Chondrocyte (in vitro differentiated cells): ENCODE measurements at places on chromosomes 4 and X. TPM values are rescaled to one million over a fixed set of nuclear protein-coding genes. Genes with fewer than 3 reads are reported as not detected.

BEND2 gene
- not detected in 3 replicates for total RNA-seq

RNF150 gene
- total RNA-seq: 12.8 to 28.7 TPM (median 14.8 TPM) in 3 replicates

RPS6KA6 gene
- total RNA-seq: 2.4 to 2.7 TPM (median 2.5 TPM) in 3 replicates

SH3RF1 gene
- total RNA-seq: 21.8 to 28.1 TPM (median 25.2 TPM) in 3 replicates

HSD17B13 gene
- not detected in 3 replicates for total RNA-seq

NUP62CL gene
- not detected in 3 replicates for total RNA-seq

NPFFR2 gene
- total RNA-seq: not detected in 3 replicates

SUPT20HL1 gene
- not detected in 3 replicates for total RNA-seq

KIAA1210 gene
- not detected in 3 replicates for total RNA-seq

XAGE2 gene
- not detected in 3 replicates for total RNA-seq

MSANTD1 gene
- total RNA-seq: 0.55 to 1.7 TPM (median 0.64 TPM) in 3 replicates

MAGEB6B gene
- not detected in 3 replicates for total RNA-seq

GRCh38 chr4:20698382-20698781 lies 1.9 kb upstream of the PACRGL start:
- DNase-seq: no peak

DNA sequence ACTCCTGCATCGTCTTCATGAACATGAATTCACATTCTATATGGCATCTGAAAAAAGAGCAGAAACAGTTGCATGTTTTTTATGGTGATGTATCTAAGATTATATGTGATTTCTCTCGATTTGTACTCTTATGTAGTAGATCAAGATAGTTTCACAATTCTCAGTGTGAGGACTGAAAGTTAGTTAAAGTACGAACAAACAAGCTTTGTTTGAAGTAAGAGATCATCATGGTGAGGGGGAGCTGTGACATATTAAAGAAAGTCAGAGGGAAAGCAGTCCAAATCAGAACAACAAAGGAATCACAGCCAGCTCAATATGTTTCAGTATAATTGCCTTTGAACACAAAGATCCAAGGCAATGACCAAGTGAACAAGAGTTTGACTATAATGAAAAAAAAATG lies 1140.6 kb downstream of the SH3BGRL start:
- DNase-seq: no peak

DNA sequence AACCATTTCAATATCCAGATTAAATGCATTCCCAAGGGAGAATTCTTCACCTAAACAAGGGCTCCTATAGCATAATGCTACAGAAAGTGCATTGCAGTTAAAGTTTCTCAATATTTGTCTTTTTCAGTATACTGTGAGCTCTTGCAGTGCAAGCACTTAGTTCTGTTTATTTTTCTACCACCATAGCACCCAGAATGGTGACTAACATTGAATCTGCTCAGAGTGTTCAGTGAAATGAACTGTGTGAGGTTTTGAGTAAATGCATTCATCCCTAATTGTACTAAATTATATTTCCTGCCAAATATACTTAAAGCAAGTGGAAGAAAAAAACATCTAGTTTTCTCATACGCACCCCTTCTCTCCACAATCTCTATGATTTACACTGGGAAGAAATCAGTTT lies 383.9 kb downstream of the PCDH7 start:
- DNase-seq: no peak

GRCh38 chr4:119211867-119212233 lies 663 bp upstream of the USP53 start:
- DNase-seq: no peak

DNA sequence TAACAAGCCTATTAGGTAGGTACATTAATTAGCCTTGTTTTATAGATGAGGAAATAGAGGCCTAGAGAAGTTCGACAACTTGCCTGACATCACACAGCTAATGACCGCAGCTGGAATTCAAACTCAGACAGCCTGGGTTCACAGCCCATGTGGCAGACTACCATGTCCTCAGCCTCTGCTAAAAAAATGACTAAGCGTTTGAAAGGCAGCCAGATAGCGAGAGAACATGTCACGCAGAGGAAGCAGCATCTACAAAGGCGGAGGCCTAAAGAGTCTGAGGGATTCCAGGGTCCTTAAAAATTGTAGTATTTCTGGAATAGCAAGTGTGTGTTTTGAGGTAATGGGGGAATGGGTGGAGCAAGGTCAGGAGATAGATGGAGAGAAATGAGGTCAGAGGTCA lies 33.2 kb upstream of the BMP15 start:
- DNase-seq: no peak

DNA sequence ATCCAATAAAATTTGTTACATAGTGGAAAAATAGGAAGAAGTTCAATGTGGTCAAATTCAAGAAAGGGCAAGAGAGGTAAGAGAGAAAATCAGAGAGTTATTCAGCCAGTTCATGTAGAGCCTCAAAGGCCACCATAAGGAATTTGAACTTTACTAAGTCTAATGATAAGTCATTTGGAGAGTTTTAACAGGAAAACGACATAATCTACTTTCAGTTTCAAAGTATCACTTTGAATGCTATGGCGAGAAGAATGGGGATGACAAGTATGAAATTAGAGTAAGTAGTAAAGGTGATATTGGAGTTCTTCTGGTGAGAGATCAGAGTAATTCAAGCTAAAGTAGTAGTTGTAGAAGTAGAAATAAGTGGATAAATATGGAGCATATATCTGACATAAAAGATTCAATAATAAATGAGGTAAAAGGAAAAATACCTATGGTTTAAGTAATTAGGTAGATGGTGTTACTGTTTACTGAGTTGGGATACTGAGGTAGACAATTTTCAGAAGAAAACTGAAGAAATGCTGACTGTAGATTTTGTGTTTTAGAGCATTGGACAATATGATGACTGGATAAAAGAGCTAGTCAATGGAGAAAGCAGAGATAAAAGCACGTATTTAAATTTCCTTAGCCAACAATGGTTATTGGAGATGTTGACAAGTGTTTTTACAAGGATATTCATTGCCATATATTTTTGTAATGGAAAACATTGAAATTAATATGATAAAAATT lies 331.7 kb upstream of the ADGRL3 start:
- no peak for DNase-seq

GRCh38 chrX:103517246-103517645 lies 2.0 kb downstream of the RAB40A start:
- no peak for DNase-seq

GRCh38 chr4:81137446-81137845 lies 77.6 kb downstream of the PRKG2 start:
- DNase-seq: no peak

GRCh38 chr4:17112292-17112659 lies 213.8 kb upstream of the LDB2 start:
- no peak for DNase-seq

- no peak for DNase-seq
Observed at GRCh38 chr4:14177987-14178386, 550.5 kb upstream of the BOD1L1 start.

GRCh38 chrX:17005712-17006368 lies 59.4 kb downstream of the REPS2 start:
- DNase-seq: no peak

- no peak for DNase-seq
Observed at GRCh38 chr4:153531000-153531358, 64.8 kb downstream of the TMEM131L start.

DNA sequence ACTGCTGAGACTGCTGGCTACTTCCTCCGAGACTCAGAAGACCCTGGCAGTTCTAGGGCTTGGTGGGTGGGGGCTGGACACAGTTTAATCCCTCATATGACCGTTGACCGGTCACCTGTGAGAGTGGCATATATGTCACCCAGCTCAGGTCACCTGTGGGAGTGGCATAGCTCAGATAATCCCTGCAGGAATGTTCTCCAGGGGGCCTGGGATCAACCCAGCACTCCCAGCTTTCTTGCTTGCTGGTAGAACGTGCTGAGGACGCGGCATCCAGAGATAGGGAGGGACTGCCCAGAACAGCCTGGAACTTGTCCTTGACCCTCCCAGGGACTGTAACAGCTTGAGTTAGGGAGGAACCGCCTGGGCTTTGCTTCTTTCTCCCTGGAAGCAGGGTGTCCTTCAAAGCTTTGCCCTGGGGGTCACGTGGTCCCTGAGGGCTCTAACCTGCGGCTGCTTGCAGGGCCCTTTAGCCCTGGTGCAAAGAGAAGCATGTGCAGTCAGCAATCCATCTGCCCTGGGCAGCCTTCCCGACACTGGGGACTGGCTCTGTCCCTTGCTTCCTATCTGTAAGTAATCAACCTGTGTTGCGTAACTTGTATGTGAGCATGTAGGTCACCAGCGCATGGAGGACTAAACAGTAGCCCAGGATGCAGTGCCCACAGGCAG lies 55.3 kb downstream of the ZFYVE28 start:
- peak; percentile 50 for DNase-seq

- no peak for DNase-seq
Observed at GRCh38 chrX:112839856-112840255, 775 bp downstream of the AMOT start.

DNA sequence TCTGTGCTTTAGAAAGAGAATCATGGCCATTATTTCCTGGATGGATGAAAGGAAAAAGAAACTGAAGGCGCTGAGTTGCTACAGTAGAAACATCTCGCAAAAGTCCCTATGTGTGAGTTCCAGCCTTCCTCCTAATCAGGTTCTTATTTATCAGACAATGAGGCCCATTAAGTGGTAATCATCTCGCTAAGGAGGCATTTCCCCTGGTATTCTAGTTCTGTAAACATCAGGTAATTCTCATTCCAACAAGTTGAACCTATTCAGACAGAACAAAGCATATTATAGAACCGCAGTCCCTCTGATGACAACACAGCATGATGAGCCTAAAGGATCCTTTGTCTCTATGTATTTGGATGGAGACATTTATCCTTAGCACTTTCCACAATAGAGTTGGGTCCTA lies 205.7 kb upstream of the MAOA start:
- no peak for DNase-seq

DNA sequence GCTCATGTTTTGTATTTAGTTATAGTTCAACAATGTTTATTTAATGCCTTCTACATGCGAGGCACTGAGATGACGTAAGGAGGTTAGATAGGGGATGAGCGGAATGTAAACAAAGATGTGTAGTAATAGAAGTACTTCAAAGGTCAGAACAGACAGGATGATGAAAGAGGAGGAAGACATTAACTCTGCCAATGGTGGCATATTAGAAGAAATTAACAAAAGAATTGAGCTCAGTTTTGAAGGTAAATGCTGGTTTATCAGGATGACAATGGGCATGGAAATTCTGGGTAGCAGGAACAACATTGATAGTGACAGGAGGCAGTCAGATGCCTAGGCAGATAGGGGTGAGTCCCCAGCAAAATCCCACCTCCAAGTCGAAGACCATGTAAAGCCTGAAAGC lies 62.3 kb upstream of the PGRMC2 start:
- no peak for DNase-seq

- no peak for DNase-seq
Observed at GRCh38 chrX:72095370-72095769, 36.3 kb downstream of the RTL5 start.

DNA sequence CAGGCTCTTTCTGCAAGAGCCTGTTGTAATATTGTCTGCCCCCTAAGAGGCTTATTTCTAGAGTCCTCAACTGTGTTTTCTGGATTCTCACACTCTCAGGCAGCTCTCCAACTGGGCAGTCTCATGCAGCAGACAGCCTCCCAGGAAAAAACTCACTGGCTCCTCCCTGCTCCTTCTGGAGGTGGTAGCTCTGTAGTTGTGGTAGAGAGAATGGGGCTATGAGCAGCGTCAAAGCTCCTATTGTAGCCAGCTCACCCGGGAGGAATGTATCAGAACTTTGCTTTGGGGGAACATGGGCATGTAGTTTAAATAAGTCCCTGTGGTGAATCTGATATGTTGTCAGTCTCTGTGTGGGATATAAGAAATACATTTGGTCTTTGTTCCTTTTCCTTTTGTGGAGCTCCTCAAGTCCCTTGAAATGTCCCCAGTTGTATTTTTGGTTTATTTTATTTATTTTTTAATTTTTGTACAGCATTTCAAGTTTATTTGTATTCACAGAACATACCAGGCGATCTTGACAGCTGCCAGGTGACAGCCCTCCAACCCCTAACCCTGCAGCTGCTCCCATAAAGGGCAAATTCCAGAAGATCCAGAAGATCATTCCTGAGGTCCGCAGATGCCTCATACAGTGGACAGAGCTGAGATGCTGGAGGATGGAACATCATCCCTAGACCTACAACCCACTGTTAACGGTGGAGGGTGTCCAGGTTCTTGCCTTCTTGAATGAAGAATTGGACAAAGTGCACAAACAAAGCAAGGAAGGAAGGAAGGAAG lies 45.7 kb downstream of the TRIM61 start:
- DNase-seq: no peak

DNA sequence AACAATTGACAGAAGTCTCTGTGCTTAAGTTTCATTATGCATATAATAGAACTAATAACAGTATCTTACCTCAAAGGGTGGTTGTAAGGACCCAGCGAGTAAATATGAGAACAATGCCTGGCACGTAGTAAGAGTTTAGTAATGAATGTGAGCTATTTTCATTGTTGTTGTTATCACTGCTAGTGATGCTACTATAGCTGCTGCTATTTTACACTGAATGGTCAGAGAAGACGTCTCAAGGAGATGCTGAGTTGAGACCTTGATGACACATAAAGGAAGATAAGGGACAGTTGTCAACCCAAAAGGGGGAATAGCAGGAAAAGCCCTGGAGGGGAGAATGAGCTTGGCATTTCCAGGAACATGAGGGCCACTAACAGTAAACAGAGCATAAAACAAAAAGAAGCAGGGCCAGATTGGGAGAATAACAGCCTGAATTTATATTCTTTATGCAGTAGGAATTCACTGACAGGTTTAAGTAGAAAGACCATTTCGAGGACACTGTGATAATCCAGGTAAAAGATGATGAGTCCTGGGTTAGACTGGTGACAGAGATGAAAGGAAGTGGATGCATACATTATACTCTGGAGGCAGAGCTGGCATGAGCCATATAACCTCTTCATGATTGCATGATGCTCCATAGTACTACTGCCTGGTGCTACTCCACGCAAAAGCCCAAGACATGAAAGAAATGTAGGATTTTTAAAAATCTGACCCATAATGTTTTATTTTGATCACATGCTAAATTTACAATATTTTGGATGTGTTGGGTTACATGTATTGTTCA lies 23.1 kb downstream of the ATP8A1 start:
- DNase-seq: no peak

GRCh38 chr4:39970671-39971640 lies 6.8 kb downstream of the PDS5A start:
- DNase-seq: no peak

GRCh38 chr4:15914736-15915135 lies 23.8 kb downstream of the FGFBP1 start:
- DNase-seq: no peak

- no peak for DNase-seq
Observed at GRCh38 chr4:176207839-176208238, 12.5 kb upstream of the SPATA4 start.

DNA sequence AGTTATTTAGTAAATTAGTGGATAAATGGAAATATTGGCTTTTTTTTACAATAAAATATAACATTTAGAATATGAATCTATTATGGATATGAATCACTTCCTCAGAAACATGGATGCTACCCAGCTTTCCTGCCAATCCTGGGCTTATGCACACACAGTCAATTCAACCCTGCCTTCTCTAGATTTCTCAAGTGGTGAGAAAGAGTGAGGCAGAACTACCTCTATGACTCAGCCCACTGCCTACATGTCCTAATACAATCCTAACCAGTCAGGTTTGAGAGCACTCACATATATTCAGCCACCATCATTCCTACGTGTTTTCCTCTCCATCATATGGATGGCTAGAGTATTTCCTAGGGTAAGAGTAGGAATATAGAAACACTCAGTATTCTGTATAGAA lies 91.1 kb upstream of the ANKRD50 start:
- DNase-seq: no peak

- no peak for DNase-seq
Observed at GRCh38 chr4:60619531-60620305, 580.4 kb upstream of the ADGRL3 start.
